Mesendoderm (in vitro differentiated cells): ENCODE measurements at places on chromosomes 12 and 14.

GRCh38 chr12:54459355-54459754 is 14.0 kb downstream of the GTSF1 start:
- no peak for DNase-seq

- peak; percentile 37 for DNase-seq
Measured at GRCh38 chr12:27859648-27860047, 79.6 kb upstream of the MANSC4 start.

DNA sequence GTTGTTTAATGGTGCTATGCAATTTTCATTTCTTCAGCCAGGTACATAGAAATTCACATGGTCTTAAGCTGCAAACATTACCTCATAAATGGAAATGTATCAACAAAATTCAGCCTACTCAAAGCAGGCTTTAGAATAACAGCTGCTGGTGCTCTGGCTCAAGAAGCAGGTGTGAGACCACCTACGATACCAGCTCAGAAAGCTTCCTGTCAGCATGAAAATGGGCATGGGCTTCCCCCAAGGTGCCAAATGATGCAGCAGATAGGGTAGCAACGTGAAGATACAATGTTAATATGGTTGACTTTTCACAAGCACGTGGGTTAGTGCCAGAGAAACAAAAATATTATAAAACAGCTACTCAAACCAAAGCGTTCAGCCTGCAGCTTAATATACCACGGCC is 343.4 kb upstream of the PRICKLE1 start:
- peak; percentile 71 for DNase-seq

GRCh38 chr14:102663440-102663839 is 71.0 kb downstream of the RCOR1 start:
- DNase-seq: no peak
